T-helper 17 cell (primary cell): ENCODE measurements at places on chromosomes 7 and 10. TPM values are rescaled to one million over a fixed set of nuclear protein-coding genes. Genes with fewer than 3 reads are reported as not detected.

DNA sequence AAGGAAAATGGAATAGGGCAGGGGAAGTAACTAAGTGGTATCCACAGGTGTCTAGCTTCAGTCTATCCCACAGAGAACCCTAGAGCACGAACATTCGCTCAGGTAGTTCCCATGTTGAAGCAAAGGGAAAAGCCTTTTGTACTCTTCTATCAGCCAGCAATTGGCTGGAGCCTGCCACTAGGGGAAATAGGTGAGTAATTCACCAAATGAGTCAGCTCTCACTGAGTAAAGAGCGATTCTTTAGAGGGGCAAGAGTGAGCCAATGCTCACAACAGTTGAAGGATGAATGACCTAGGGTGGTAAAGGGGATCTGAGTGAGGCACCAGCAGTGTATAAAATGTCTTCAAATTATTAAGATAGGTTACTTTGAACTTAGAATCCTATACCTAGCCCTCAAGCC is 94.1 kb upstream of the ZNF800 start:
- H3K27ac ChIP-seq: peak overlapping the region; percentile 0
- H3K27me3 ChIP-seq: peaks cover 47% of the 10 kb centered on the region
- DNase-seq: no peak
- H3K4me3 ChIP-seq: no peak overlapping the region
- no peaks in the 10 kb centered on the region for H3K36me3 ChIP-seq

The IPMK gene
- total RNA-seq: 3.8 TPM

GRCh38 chr10:37937864-37938263 is 38.6 kb downstream of the ZNF25 start:
- H3K4me1 ChIP-seq: no peaks in the 10 kb centered on the region
- H3K36me3 ChIP-seq: peaks cover 2% of the 10 kb centered on the region
- no peak overlapping the region for H3K4me3 ChIP-seq
- no peaks in the 10 kb centered on the region for H3K27me3 ChIP-seq

- peaks cover 7% of the 10 kb centered on the region for H3K36me3 ChIP-seq
- no peak for DNase-seq
- no peak overlapping the region for H3K27ac ChIP-seq
Measured at GRCh38 chr7:64997927-64998391, 7.1 kb upstream of the ZNF117 start.

GRCh38 chr10:118820326-118821116 is 65.8 kb upstream of the CACUL1 start:
- DNase-seq: no peak
- no peaks in the 10 kb centered on the region for H3K36me3 ChIP-seq
- H3K27ac ChIP-seq: no peak overlapping the region
- no peaks in the 10 kb centered on the region for H3K4me1 ChIP-seq
- peaks cover 12% of the 10 kb centered on the region for H3K27me3 ChIP-seq

DNA sequence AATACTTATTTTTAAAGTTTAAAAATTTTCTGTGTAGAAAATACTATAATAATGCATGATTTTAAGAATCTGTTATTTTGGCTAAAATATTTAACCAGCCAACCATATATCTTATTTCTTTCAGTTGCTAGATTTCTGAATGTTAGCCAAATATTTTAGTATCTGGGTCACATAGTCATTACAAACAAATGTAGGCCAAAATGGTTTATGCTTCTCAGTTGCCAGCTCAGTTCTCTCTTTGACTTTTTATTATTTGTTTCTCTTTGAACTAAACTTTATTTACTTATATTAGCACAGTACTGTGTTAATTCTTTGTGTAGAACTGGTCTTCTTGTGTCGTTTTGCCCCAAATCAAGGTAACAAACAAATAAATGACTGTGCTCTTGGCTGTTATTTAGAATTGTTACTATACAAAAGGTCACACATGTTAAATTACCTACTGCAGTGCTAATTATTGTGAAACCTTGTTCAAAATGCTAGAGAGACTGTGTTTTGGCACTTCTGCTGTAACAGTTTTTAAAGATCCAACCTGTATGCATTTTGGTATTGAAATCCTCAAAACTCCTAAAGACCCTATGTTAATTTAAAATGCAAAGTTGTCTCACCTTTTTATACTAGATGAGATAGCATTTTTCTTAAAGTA is 39.8 kb downstream of the ZEB1 start:
- peak overlapping the region; percentile 54 for H3K27ac ChIP-seq
- DNase-seq: no peak
- H3K36me3 ChIP-seq: peaks cover 7% of the 10 kb centered on the region
- no peaks in the 10 kb centered on the region for H3K27me3 ChIP-seq
- H3K4me1 ChIP-seq: peaks cover 34% of the 10 kb centered on the region
- no peak overlapping the region for H3K4me3 ChIP-seq

- H3K27ac ChIP-seq: no peak overlapping the region
- no peak for DNase-seq
- H3K27me3 ChIP-seq: no peaks in the 10 kb centered on the region
- peaks cover 8% of the 10 kb centered on the region for H3K36me3 ChIP-seq
Measured at GRCh38 chr10:95606922-95607321, 45.8 kb upstream of the SORBS1 start.
